ENCODE measurements at places on chromosomes 7 and 10.

GRCh38 chr7:156840134-156840533, 52.8 kb downstream of the LMBR1 start:
- peak; percentile 7 for DNase-seq

- peak; percentile 87 for DNase-seq
Measured at GRCh38 chr7:27196287-27196767, 3.6 kb downstream of the HOXA13 start.

DNA sequence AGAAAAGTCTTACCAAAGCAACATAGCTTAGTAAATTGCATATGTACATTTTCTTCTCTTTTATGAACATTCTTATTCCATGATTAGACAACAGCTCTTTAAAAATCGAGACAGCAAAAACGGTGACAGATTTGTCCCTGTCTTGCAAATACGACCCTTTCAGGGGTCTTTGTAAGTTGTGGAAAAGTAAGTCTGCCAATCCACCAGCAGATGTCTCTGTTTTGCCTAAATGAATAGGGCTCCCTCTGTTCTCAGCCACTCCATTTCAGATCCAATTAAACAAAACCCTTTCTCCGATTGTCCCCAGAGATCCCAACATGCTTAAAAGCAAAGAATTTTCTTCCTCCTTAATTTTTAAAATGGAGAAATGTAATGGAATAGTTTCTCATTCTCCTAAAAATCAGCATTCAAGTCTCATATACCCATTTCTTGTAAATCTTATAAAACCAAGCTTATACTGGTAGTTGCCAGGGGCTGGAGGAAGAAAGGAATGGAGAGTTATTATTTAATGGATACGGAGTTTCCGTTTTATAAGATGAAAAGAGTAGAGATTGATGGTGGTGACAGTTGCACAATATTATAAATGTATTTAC, 61.0 kb upstream of the NFE2L3 start:
- peak; percentile 62 for DNase-seq

- DNase-seq, result peak; percentile 8
Measured at GRCh38 chr10:117322260-117322659, 53.0 kb downstream of the PDZD8 start.

- DNase-seq, result no peak
Measured at GRCh38 chr7:33193308-33193864, 64.0 kb downstream of the BBS9 start.

GRCh38 chr10:72026278-72027111, 61.9 kb downstream of the SPOCK2 start:
- peak; percentile 59 for DNase-seq

GRCh38 chr7:51973939-51974338, 657.3 kb upstream of the COBL start:
- no peak for DNase-seq

DNA sequence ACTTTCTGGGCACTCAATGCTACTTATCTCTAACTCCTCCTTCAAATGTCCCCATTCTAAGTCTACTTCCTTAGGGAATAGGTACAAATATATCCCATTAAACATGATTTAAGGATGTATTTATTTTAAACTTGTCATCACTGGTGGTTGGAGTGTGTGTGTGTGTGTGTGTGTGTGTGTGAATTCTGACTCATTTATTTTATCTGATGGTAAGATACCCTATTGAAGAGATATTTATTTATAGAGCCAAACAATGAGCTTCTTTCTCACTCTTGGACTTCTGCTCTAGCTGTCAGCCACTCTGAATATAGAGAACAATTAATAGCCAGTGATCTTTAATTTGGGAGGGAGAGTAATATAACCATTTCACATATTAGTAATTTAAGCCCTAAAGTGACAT, 17.8 kb upstream of the MAGI2 start:
- DNase-seq, result peak; percentile 49

DNA sequence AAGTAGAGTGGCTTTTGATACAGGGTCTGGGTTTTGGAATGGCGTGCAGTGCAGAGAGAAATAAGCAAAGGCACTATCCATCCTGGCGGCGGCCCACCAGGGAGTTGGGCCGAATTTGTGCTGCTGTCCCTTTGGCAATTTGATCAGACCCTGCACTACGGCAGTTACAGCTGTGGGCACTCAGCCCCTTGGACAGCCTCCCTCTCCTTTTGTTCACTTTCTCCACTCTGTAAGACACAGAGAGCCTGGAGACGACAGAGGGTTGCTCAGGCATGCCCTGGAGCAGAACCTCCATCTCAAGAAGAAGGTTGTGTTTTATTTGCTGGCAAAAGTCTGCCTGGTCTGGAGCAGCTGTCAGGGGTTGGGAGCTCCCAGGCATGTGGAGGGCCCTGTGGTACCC, 55.8 kb downstream of the LHPP start:
- DNase-seq, result no peak

DNA sequence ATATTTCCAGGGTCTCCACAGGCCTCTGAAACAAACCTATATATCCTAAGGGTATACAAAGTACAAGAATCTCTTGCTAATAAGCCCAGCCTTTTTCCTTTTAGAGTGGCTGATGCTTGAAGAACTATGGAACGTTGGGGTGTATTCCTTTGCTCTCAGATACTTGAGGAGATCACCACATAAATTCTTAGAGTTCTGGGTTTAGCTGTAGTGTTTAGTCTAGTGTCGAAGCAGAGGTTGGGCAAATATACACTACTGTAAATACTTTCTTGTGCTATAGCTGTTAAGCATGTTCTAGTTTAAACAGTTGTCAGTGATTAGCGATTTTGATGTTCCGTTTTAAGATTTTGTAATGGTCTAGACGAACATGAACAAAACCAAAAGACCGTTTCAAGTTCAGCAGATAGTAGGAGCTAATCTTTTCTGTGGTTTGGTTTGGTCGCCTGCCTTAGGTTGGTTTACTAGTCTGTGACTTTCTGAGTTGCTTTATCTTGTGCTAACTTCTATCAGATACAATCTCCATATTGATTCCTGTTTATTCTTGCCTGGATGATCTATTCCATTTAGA, 229.6 kb downstream of the NSUN6 start:
- no peak for DNase-seq

- peak; percentile 38 for DNase-seq
Measured at GRCh38 chr7:33757050-33757449, 148.3 kb upstream of the BMPER start.

DNA sequence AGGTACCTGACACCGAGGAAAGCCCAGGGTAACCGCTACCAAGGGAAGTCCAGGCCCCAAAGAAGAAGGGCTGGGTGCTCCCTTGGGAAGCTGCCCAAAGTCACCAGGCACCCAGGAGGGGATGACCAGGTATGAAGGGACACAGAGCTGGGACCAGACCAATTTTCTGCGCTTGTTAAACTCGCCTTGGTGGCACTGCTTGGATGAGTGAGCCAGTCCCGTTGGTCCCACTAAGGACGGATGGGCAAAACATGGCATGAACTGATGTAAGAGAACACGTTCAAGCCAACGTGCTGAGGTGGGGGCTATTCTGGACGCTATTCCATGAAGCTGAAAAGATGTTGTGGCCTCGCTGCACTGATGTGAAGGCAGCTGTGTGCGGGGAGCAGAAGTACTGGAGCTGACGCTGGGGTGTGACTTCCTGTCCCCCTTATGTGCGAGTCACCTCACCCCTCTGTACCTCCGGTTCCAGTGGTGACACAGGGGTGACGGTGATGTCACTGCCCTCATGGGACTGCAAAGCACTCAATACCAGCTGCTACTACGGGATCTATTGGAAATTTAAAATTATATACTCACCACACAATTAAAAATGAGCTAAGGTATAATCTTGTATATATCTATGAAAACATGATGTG, 73.6 kb downstream of the COBL start:
- DNase-seq, result no peak

Data from EH (cell line).